Skeletal muscle cell (primary cell): ENCODE measurements at places on chromosomes 12 and 14.
A peak's percentile ranks its signal among the peaks of the same experiment; 100 is the strongest.

GRCh38 chr12:87814625-87815024, 214.6 kb downstream of the C12orf50 start:
- no peak for DNase-seq

GRCh38 chr14:68246786-68247105, 427.2 kb downstream of the RAD51B start:
- no peak for DNase-seq

GRCh38 chr12:84922693-84923092, 10.1 kb upstream of the SLC6A15 start:
- no peak for DNase-seq

- DNase-seq, result no peak
These were observed 76.7 kb upstream of the SLCO1B1 start for GRCh38 chr12:21054334-21054733.

GRCh38 chr12:48078901-48079300, 27.0 kb downstream of the SENP1 start:
- DNase-seq, result peak; percentile 25

DNA sequence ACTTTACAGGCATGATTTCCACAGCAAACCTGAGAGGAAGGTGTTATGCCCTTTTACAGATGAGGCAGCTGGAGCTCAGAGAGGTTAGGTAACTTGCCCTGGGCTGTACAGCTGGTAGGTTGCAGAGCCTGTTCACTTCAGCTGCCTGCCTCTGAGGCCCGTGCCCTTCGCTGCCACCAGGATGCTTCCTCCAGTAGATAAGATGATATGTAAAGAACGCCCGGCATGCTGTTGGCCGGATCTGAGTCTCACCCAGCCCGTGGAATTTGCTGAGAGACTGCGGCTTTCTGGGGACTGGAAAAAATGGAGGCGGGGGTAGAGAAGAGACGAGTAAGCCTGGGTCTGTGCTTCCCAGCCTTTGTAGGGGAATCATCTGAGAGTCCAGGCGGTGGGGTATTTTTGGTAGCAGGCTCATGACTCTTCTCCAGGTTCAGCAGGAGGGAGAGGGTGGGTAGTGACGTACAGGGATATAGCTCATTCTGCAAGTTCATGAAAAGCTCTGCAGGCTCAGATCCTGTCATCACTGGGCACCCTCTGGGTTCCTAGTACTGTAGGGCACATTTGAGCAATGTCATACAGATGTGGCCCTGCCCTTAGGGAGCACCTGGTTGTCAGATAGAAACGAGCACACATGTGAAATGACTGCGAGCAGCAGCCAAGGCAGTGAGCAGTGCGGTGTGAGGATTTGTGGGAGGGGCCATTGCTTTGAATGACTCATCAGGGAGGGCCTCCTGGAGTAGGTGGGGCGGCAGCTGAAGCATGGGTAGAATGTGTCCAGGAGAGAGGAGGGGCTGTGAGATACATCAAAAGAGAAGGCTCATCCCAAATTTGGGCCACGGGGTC, 159.4 kb downstream of the TSPAN9 start:
- DNase-seq, result no peak

DNA sequence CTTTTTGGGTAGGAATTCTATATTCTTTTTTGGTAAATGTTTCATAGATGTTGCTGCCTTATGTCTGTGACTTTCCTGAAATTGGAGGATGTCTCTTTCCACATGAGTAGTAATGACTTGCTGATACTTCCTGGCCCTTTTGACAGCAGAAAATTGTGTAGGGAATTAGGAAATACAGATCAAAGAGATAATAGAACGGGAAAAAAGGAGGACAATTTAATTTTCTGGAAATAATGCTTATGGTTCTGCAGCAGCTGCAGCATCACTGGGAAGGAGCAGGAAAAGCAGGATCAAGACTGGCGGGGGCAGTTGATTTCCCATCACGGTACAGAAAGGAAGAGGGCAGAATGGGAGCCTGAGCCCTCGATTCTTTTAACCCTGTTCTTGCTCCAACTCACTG, 68.8 kb upstream of the PZP start:
- no peak for DNase-seq

GRCh38 chr14:22671622-22672021, 27.5 kb upstream of the OR6J1 start:
- no peak for DNase-seq

GRCh38 chr12:101407049-101407435, 530 bp downstream of the ARL1 start:
- peak; percentile 3 for DNase-seq

GRCh38 chr12:6607751-6608591, 792 bp upstream of the CHD4 start:
- DNase-seq, result no peak

DNA sequence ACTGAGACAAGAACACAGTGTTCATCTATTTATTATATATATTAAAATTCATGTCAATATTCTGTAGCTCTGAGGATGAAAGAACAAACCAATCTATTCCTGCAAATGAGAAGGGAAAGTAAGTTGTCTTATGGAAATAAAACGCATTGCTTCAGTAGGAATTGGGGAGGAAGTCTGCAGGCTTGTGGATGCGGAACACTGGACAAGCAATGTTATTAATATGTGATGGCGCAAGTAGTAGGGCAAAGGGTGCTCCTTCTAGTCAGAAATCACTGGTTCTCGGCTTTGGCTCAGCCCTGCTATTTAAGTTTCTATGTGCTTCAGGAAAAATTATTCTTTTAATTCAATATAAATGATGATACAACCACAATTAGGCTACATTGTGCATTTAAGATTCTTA, 28.8 kb upstream of the RAP1B start:
- DNase-seq, result no peak

GRCh38 chr14:81122326-81122725, 98.4 kb downstream of the GTF2A1 start:
- no peak for DNase-seq

- DNase-seq, result peak; percentile 31
These were observed 199.7 kb upstream of the ATXN7L3B start for GRCh38 chr12:74337951-74338350.

DNA sequence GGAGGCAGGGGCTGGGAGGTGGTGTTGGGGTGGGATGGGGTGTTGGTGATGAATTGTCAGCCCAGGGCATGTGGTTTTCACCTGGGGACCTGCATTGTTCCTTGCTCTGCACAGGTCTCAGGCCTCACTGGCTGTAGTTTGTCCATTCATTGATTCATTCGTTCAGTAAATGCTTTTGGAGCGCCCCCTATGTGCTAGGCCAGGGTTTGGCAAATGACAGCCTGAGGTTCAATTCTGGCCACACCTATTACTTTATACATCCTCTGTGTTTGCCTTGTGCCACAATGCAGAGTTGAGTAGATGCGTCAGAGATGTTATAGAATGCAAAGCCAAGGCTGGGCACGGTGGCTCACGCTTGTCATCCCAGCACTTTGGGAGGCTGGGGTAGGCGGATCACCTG, 4.7 kb downstream of the ADCK1 start:
- no peak for DNase-seq

- DNase-seq, result no peak
These were observed 142.5 kb downstream of the EFCAB11 start for GRCh38 chr14:89811954-89812575.

DNA sequence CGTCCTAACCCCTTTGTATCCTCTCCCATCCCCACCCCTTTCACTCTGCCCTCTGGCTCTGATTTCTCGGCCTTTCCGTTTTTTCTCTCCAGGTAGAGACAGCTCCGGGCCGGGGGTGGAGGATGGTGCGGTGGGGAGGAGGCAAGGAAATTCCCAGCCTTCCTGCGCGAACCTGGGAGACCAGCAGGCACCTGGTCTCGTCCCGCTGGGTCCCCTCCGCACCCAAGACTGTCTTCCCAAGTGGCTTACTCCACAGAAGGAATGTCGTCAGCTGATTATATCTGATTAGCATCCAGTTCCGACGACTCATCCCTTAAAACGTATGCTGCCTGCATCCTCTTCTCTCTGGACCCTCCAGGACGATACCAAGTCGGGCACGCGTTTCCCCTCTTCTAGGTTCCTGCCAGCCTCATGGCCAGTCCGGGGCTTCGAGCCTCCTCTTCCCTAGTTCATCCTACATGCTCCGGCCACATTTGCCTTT, 42.2 kb upstream of the CAPRIN2 start:
- no peak for DNase-seq

DNA sequence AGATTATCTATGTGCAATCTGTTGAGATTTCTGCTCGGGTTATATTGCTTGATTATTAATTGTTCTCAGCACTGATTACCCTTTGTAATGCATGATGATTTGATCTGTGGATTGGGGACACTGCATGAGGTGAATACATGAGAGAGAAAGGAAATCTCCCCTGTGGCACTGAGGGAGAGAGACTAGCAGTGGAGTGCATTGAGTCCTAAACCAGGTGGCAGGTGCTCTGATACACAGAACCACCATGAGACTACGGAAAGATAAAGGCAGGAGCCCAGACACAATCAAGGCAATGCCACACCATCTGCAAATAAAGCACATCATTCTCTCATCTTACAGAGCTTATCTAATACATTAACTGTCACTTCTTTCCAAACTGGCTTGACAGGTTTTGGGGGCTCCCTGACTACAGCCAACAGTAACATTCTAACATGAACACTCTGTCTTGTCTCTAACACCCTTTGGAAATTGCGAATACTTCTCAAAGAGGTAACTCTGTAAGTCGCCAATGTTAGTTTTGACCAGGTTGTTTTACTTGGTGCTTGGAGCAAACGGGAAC, 37.6 kb upstream of the TSPAN8 start:
- DNase-seq, result no peak

DNA sequence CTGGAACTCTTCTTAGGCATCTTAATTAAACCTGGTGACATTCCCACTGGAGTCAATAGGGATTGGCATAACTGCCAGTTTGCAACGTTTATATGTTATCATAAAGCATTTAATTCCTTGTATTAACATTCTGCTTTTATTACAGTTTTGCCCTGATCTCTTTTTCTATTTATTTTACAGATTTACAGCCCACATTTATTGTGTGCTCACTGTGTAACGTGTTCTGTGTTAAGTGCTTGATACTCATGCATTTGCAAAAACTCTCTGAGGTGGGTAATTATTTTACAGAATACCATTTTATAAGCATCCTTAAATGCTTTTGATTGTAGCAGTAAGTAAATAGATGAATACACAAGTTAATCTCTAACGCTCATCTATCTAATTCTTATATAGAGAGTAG, 341.5 kb upstream of the FAR2 start:
- DNase-seq, result no peak

- DNase-seq, result no peak
These were observed 117.6 kb upstream of the PWP1 start for GRCh38 chr12:107567876-107568619.

GRCh38 chr12:65208125-65208524, 38.7 kb downstream of the LEMD3 start:
- no peak for DNase-seq

DNA sequence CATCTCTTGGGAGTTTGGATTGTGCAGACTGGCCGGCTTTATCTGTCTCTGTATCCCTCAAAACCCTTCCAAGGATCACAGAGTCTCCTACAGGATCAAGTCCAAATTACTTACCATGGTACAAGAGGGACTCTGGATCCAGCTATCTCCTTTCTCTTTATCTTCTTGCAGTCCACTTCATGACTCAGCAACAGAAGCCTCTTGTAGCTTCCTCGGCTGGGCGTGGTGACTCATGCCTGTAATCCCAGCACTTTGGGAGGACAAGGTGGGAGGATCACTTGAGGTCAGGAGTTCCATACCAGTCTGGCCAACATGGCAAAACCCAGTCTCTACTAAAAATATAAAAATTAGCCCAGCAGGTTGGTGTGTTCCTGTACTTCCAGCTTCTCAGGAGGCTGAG, 189.7 kb downstream of the BCAT1 start:
- DNase-seq, result no peak

DNA sequence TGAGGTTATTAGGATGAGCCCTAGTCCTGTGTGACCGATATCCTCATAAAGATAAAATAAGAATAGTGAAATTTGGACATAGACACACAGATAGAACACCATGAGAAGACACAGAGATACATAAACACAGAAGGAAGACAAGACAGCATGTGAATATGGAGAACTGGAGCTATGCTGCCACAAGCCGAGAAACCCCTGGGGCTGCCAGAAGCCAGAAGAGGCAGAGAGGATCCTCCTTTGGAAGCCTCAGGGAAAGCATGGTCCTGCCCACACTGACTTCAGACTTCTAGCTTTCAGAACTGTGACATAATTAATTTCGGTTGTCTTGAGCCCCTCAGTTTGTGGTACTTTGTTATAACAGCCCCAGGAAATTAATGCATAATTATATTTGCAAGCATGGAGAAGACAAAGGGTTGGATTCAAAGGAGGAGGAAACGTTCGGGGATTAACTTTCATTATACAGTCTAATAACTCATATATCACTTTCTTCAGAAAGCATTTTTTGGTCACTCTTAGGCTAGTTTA, 1501.8 kb upstream of the FLRT2 start:
- DNase-seq, result no peak

GRCh38 chr12:1611803-1612572, 17.0 kb upstream of the WNT5B start:
- peak; percentile 86 for DNase-seq

DNA sequence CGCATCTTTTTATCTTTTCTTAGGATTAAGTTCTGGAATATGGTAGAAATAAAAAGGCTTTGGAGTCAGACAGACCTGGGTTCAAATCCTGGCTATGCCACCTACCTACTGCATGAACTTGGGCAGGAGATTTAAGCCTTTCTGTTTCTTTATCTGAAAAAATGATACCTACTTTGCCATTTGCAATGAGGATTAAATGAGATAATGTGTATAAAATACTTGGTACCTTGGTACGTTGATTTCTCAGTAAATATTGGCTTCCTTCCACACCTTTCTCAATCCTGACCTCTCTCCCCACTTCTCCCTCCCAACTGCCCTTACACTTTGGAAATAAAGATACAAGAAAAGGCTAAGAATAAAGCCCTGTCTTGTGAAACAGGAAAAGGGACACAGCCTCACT, 172.6 kb downstream of the PAX9 start:
- no peak for DNase-seq

DNA sequence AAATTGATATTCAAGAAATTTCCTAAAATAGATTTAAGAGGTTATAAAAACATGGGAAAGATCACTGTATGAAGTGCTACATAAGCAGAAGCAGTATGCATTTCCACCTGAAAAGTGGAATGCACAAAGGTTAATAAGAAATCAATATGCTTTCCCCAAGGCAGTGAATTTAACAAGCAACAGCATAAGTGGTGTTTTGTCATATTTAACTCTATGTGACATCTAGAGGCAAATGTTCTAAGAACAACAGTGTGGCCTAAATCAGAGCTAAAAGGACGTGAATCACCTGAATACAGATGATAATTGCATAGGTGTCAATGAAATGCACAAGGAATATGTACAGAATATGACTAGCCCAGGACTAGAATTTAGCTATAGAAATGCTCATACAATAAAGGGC, 49.5 kb downstream of the SLC2A13 start:
- no peak for DNase-seq

GRCh38 chr12:12786351-12786705, 869 bp downstream of the APOLD1 start:
- no peak for DNase-seq

DNA sequence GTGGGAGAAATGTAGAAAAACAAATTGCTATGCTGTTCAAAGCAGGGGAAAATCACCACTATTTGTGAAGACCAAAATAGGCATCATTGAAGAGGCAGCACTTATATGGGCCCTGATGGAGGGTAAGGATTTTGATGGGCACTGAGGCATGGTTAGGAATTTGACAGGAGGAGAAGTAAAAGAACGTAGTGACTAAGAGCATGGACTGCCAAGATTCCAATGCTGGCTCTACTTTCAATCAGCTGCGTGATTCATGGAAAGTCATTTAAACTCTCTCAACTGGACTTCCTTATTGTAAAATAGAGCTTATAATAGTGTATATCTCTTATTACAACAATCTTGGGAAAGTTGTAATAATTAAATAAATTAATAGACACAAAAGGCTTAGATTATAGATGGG, 267.7 kb upstream of the G2E3 start:
- DNase-seq, result peak; percentile 34
